ENCODE measurements at places on chromosomes 1 and 21.

GRCh38 chr1:2887941-2888855, 86.7 kb upstream of the TTC34 start:
- DNase-seq = no peak

- DNase-seq = no peak
Measured at GRCh38 chr1:117058810-117059209, 1.3 kb upstream of the TTF2 start.

DNA sequence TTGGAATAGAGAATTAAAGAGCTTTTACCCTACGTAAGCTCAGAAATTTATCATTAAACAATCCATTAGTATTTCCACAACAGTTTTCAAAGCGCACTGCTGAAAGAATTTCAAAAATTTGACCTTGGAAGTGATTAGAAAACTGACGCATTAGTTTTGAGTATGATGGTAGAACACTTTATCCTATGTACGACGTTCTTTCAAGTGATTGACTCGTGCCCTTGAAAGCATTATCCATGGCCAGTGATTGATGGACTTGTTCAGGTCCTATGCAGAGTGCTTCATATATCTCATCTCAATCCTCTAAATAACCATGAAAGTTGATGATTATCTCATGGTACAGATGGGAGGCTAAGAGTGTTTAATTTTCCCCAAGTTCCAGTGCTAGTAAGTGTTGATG, 697.2 kb downstream of the USP25 start:
- no peak for DNase-seq

DNA sequence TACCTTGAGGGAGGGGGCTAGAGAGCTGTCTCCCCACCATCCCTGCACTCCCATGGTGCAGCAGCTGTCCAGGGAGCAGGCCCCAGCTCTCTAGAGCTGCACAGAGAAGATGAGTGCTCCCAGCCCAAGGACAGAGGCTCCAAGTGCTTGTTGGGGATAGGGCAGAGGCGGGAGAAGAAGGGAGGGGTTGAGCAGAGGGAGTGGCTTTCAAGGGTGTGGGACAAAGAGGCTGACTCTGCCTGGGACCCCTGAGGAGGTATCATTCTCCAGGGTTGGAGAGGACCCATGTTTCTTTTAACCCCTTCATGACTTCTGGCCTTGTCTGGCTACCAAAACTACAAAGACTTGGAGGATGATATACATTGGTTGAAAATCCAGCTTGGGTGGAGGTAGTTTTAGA, 14.6 kb downstream of the FOXD2 start:
- DNase-seq = no peak

DNA sequence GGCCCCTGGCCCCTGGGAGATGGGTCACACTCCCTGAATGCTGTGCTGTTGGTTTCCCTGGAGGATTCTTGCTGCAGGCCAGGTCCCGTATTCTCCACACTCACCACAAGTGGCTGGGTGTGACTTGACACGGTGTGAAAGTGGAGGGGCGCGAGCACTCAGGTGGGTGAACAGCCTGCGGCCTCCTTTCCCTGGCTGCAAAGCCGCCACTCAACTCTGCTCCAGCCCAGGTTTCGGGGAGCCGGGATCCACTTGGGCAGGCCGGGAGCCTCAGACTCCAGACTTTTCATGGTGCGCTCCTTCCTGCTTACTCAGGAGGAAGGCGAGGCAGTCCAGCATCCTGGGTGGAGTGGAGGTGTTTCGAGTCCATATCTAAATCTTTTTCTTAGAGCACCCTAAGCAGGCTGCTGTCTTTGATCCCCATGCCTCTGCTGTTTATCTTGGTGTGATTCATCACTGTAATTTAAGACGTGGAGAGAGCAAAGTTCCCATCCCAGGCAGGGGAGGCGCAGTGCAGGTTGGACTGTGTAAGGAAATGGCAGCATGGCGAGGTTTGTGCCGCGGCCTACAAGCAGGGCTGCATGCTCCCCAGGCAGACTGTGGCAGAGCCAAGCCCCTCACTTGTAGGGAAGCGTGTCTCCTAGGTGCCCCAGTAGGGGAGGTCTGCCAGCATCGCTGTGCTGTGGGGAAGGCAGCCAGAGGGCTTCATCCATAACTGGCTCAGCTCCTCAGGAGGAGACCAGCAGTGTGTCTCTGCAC, 29.6 kb downstream of the VANGL1 start:
- no peak for DNase-seq

DNA sequence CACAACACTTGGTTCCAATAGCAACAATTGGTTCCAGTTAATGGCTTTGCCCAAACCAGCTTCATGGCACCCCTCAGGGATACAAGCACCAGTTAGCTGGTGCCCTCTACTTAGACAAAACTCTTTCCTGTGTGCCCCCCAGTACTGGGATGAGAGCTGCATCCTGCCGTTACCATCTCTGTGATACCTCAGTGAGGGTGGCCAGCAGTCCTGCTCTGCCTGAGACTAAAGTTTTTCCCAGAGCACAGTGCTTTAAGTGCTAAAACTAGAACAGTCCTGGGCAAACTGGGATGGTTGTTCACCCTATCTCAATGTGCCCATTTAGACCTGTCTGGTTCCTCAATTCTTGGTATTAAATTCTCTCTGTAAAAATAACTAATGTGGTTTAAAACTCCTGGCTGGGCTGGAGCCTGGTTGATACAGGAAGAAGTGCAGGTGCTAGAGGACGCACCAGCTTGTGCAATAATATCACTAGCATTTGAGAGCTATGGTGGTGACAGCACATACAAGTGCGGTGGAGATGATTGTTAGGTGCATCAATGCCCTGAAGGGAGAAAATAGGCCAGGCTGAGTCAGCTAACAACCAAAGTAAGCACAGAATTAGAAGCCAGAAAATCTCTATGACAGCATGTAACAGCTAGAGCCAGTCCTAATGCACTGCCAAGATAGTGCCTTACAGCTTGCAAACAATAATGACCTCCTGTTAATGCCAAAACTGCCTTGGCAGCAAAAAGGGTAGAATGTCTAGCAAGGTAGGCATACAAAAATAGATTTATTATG, 179.8 kb upstream of the GALNT2 start:
- no peak for DNase-seq

DNA sequence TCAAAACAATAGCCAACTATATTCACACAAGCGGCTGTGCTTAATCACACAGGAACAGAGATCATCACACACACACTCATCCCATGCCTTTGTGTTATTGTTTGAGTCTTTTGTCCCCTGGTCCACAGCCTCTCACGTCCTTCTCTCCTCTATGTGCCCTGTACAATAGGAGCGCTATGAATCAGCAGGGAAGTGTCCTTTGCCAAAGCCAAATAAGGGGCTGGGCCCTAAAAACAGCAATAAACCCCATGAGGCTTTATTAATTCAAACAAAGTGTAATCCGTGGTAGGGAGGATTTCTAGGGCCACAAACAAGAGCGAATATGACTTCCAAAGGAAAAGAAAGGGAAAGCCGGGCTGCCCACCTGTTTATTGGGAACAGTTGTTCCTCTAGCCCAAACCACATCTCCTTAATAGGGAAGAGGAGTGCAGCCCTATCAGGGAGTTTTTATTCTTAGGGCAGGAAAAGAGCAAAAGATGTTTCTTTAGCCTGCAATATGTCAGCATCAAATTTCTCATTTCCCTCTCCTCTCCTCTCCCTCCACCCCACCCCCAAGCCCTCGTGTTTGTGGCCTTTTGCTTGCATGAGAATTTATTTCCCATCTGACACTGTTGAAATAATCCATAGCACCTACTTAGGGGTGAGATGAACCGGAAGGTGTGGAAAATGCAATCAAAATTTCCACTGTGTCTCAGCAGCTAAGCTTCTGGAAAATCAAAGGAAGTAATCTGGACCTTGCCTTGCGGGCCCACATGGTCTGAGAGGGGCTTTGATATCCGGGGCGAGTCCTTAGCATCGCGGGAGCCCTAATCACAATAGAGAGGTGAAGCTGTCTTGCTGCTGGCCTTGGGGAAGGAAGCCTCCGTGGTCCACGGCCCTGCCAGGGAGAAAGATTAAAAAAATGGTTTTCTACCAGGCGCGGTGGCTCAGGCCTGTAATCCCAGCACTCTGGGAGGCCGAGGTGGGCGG, 45.3 kb upstream of the ITPKB start:
- DNase-seq = no peak

DNA sequence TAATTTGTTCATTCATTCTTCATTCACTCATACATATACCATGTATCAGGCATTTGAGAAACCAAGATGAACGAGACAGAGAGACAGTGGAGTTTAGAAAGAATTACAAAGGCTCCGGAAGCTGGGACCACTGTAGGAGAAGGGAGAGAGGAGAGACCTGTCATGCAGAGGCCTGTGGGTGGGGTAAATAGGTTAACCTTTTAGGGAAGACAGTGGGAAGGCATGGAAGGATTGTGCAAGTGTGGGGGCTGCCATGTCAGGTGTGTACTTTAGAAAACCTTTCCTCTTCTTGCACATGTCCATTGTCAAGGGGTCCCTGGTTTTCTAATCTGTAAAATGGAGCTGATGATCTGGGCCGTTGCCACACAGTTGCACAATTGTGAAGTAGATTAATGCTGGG, 44.2 kb upstream of the POU3F1 start:
- DNase-seq = no peak

DNA sequence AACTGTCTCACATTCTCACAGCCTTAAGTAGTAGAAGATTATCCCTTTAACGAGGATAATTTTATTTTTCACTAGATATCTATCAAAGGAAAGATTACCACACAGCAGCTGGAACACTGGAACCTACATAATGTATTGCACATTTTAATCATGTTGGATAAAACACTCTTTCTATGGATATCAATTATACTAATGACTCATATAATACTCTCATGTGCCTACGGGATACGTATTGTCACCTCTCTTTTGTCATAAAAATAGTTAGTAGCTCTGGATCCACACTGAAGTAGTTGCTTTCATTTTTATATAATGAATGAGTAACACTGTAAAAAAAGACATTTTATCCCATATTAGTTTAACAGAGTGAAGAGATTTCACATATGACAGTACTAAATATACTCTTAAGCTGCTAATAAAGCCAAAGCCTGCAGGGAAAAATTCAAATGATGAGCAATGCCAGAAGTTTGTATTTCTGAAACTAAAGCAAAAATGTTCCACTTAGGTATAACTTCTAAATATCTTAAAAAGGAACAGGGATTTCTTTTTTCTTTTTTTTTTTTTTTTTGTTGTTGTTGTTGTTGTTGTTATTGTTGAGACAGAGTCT, 408.7 kb upstream of the PKN2 start:
- DNase-seq = no peak

DNA sequence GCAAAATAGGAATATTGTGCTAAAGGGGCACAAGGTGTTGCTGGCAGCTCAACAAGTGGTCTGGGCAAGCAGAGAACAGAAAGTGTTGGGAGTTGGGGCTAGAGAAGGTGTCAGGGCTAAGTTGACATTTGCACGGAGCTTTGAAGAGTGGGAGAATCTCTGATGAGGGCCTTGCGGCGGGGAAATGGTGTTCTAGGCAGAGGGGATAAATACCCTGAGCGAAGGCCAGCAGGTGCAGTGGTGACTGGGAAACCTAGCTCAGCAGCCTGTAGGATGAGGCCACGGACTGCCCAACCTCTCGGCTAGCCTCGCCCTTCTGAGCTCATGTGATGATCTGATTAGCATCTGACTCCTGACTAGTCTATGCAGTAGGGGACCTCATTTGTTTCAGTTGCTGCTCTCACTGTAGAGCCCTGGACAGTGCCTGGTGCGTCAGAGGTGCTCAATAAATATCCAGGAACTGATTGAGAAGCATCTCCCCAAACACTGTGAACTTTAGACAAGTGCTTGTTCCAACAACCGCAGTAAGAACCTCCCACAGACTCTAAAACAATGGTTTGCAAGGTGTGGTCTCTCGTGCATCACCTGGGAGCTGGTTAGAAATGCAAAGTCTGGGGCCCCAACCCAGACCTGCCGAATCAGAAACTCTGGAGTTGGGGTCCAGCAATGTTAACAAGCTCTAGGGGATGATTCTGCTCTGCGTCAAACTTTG, 1.0 kb upstream of the FOXO6 start:
- DNase-seq = no peak

DNA sequence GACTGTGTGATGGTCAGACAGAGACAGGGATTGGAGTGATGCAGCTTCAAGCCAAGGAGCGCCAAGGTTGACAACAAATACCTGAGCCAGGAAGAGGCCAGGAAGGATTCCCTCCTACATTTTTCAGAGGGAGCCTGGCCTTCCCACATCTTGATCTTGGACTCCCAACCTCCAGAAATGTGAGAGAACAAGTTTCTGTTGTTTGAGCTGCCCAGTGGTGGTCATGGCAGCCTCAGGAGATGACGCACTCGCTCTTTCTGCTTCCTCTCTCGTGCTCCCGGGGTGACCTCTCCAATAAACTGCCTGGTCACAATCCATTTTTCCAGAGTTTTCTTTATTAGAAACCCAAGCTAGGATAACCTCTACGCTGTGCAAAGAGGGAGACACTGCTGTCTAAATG, 16.6 kb upstream of the IGSF5 start:
- no peak for DNase-seq

- no peak for DNase-seq
Measured at GRCh38 chr1:245878585-245878984, 628.5 kb downstream of the SMYD3 start.

DNA sequence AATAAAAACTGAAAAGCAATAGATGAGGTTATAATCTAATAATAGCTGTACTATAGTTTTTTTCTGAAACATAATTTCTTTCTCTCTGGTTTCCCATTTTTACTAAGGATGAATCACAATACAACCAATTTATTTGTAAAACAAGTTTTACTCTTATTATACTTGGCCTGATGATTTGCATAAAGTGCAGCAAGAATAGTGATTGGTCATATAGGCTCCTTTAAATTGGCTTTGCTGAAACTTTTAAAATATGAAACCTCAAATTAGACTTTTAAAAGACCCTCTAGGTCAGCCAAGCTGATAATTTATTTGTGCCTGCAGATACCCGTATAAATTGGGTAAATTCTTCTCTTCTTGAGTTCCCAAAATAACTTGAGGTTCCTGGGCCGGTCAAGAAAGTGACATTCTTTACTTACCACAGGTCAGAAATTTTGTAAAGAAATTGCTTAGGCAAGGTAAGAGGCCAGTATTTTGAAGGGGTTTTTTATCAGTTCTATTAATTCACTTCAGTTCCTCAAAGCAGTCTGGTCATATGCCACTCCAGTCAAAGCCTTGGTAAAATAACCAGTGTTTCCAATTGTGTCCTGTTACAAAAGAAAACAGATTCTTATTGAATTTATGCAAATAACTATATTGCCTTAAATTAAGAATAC, 76.1 kb downstream of the C21orf91 start:
- no peak for DNase-seq

DNA sequence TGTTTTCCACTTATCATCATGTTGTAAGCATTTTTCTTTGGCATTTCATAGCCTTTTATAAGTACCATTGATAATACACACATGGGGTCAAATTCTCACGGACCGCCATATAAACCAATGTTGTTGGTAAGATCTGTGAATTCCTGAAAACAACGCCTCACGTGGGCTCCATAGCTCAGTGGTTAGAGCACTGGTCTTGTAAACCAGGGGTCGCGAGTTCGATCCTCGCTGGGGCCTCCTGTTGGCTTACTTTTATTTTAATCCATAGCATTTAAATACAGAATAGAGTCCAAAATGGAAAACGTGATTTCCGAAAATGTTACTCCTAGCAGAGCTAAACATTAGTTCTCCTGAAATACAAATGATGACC, 83.1 kb downstream of the HHIPL2 start:
- peak; percentile 35 for DNase-seq

- DNase-seq = no peak
Measured at GRCh38 chr1:65791801-65792668, 660 bp upstream of the PDE4B start.

Data from activated CD8-positive, alpha-beta memory T cell treated with anti-CD3 and anti-CD28 coated beads for 4 hours (primary cell).